Ascending aorta (tissue), 2 donors: ENCODE measurements at places on chromosomes 1 and 21.

DNA sequence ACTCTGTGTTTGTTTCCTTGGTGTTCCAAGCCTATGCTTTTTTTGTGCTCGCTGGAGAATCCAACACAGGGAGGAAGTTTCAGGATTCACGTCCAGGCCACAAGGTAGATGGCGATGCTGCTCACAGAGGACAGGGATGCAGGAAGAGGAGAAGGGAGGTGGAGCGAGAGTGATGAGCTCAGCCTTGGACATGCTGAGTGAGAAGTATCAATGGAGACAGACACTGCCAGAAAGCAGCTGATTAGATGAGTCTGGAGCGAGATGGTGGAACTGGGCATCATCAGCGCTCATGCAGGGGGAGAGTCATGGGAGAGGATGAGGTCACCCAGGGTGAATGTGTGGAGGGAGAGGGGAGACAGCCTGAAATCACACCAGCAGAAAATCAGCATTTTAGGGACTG lies 110.0 kb downstream of the GLUL start:
- DNase-seq: no peak
- no peak overlapping the region for H3K4me3 ChIP-seq
- no peaks in the 10 kb centered on the region for H3K36me3 ChIP-seq
- H3K27me3 ChIP-seq: no peaks in the 10 kb centered on the region
- H3K4me1 ChIP-seq: no peaks in the 10 kb centered on the region

GRCh38 chr21:42239973-42240372 lies 21.0 kb downstream of the ABCG1 start:
- no peak overlapping the region for H3K27ac ChIP-seq
- no peak for DNase-seq
- no peaks in the 10 kb centered on the region for H3K27me3 ChIP-seq
- no peak overlapping the region for H3K4me3 ChIP-seq

- no peak within 1 kb of the TSS for H3K27ac ChIP-seq
- peaks cover 32% of the 10 kb centered on the region for H3K36me3 ChIP-seq
- no peaks in the 10 kb centered on the region for H3K27me3 ChIP-seq
- peaks cover 10% of the 10 kb centered on the region for H3K4me1 ChIP-seq
Observed at GRCh38 chr1:156247460-156248322, at the start of gene PAQR6. PAQR6 (minus strand) TSS chr1:156248056; CDS start chr1:156246731, 1,325 bp downstream.

DNA sequence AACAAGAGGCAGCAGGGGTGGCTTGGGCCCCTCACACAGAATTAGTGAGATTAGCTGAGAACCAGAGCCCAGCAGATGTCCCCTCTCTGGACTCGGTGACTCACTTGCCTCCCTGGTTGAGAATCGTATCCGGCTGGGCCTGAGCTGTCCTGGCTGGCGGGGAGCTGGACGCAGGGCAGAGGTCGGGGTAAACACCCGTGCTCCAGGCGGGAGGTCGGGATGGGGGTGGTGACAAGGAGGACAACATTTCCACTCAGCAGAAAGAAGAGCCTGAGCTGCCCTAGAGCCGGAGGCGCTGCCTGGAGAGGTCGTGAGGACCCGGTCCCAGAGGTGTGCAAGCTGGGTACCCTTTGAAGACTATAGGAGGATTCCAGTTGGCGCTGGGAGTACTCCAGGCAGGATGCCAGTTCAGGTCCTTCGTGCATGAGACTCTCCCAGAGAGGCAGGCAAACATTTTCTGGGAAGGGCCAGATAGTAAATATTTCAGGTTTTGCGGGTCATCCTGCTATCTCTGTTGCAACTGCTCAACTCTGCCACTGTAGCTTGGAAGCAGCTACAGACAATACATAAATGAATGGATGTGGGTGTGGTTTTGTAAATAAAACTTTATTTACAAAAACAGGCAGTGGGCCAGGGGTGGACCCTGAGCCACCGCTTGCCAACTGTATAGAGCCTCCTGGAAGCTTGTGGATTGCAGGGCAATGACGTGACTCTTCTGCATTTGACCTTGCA lies 116.8 kb upstream of the WNT4 start:
- no peaks in the 10 kb centered on the region for H3K4me1 ChIP-seq
- H3K4me3 ChIP-seq: no peak overlapping the region
- H3K36me3 ChIP-seq: no peaks in the 10 kb centered on the region
- DNase-seq: no peak
- no peak overlapping the region for H3K27ac ChIP-seq
- H3K27me3 ChIP-seq: no peaks in the 10 kb centered on the region

DNA sequence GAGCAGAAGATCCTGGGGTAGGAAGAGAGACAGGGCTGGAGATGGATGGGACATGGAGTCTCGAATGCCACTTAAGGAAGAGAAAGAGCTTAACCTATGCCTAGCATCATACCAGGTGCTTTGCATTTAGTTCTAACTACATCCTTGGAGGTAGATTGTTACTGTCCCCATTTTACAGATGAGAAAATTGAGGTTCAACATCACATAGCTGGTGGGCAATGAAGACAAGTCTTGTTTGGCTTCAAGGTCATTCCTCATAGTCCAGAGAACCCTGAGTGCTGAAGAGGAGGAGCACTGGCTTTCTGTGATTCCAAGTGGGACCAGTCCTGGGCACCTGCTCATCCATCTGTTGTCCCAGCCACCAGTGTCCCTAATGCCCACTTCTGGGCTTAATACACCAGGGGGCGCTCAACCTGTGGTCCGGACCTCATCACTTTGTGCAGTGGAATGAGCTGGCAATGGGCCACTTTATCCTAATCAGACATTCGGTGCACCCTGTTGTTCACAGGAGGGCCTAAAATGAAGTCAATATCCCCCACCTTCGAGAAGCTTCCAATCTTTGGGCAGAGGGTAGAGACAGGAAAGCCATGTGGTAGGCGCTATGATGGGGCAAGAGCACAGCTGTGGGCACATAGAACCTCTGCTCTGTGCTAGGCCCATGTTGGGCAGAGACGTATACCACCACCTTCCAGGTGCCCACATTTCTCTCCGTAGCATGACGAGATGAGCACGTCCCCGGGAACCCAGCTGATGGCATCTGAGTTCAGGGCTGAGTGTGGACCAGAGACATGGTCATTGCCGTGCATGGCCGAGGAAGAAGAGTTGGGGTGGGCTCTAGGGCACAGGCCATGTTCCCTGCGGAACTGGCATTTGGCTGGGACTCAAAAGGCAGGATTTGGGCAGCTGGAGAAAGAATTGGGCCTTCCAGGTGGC lies 9.2 kb downstream of the RPS6KA1 start:
- no peaks in the 10 kb centered on the region for H3K36me3 ChIP-seq
- DNase-seq: no peak
- no peaks in the 10 kb centered on the region for H3K27me3 ChIP-seq
- H3K4me3 ChIP-seq: no peak overlapping the region
- no peak overlapping the region for H3K27ac ChIP-seq
